ENCODE measurements at places on chromosomes 4 and X.

GRCh38 chr4:83569987-83570386 is 34.1 kb downstream of the GPAT3 start:
- DNase-seq = no peak

DNA sequence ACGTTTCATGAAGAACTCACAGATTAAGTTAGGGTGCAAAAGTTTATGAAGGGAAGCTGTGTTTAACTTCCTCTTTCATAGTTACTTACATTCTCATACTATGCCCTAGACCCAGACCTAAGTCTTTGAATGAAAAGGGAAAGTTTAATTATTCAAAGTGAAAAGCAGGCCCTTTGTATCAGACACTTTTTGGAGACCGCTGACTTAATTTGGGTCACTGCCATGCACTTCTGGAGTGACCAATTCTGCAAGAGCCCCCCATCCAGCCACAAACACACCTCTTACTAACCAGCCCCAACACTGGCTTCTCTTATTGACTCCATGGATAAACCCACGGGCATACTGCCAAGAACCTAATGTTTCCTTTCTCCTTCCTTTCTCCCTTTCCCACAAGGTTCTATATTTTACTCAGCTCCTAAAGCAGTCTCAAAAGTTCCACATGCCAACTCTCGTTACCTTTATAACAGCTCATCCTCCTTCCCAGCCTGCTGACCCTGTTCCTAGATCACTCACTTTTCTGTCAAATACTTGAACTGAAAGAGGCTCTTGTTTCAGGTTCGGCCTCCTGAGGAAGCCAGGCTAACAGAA is 34.5 kb downstream of the ABCE1 start:
- DNase-seq = no peak

- no peak for DNase-seq
Observed at GRCh38 chr4:181301735-181302710, 941.2 kb upstream of the TENM3 start.

DNA sequence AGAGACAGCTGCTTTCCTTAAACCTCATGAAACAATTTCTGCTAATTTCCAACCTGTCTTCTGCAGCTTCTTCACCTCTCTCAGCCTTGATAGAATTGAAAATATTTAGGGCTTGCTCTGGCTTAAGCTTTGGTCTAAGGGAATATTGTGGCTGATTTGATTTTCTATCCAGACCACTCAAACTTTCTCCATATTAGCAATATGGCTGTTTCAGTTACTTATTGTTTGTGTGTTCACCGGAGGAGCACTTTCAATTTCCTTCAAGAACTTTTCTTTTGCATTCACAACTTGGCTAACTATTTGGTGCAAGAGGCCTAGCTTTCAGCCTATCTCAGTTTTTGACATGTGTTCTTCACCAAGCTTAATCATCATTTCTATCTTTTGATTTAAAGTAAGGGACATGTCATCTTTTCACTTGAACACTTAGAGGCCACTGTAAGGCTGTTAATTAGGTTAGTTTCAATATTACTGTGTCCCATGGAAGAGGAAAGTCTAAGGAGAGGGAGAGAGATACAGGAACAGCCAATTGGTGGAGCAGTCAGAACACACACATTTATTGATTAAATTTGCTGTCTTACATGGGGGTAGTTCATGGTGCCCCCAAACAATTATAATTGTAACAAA is 213.2 kb downstream of the RASL11B start:
- DNase-seq = no peak

DNA sequence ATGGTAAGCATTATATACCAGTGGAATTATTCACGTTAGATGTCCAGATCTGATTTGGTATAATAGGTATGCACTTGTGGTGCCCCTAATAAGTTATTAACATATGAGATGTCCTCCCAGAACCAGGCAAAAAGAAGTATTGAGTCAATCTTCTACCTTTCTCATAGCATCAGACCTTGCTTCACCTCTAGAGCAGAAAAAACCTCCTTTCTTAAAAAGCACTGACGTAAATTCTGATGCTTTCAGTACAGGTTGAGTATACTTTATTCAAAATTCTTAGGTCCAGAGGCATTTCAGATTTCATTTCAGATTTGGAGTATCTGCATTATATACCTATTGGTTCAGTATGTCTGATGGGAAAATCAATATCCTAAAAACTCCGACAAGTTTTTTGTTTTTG is 22.4 kb downstream of the LEF1 start:
- DNase-seq = no peak

DNA sequence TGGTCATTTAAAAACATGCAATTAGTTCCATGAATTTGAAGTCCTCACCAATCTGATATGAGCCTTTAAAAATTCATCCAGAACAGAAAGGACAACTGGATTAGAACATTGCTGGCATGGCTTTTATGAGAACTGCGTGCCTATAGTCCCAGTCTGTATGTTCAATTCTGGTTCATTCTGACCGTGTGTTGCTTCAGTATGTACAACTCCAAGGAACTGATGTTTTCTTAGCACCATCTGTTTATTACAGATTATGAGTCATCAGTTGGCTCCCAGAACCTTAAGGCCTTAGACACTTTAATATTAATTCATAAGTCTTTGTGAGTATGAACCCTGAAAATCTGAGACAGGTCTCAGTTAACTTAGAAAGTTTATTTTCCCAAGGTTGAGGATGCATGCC is 115.0 kb downstream of the CEP44 start:
- no peak for DNase-seq

- no peak for DNase-seq
Observed at GRCh38 chrX:30895370-30895769, 6.3 kb upstream of the TAB3 start.

- DNase-seq = no peak
Observed at GRCh38 chrX:70332600-70332999, 42.7 kb downstream of the KIF4A start.

DNA sequence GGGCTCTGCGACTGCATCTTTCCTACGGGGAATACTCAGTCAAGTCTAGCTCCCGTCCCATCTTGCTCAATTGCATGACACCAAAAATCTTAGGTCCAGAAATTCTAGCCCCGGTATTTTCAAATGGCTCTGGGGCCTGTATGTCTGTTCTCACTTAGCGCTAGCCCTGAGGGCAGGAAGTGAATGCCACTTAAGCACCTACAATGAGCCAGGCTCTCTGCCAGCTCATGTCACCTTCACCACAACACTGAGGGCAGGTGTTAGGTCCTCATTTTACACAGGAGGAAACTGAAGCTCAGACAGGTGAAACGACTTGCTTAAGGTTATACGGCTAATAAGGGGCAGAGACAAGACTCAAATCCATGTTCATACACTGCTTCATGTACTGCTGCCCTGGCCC is 282.8 kb downstream of the PPP1R2C start:
- DNase-seq = no peak

GRCh38 chr4:156634612-156635011 is 337.0 kb downstream of the PDGFC start:
- DNase-seq = no peak

DNA sequence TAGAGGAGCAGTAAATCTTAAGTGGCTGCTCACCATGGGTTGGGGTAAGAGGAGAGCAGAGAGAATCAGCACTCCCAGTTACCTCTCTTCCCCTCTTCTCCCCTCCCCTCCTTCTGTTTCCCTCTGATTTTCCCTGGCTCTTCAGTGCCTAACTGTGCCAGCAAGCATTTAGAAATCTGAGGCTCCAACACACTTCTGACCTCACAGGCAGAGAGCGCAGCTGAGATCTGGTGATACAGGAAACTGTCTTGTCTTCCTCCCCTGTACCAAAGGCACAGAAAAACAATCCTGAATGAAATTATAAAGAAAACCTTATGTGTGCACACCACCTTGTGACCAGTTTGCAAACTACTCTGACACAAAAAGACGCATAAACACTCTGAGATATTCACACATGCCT is 82.4 kb upstream of the SMIM10 start:
- DNase-seq = no peak

GRCh38 chrX:30005813-30006212 is 209.6 kb upstream of the MAGEB2 start:
- no peak for DNase-seq

DNA sequence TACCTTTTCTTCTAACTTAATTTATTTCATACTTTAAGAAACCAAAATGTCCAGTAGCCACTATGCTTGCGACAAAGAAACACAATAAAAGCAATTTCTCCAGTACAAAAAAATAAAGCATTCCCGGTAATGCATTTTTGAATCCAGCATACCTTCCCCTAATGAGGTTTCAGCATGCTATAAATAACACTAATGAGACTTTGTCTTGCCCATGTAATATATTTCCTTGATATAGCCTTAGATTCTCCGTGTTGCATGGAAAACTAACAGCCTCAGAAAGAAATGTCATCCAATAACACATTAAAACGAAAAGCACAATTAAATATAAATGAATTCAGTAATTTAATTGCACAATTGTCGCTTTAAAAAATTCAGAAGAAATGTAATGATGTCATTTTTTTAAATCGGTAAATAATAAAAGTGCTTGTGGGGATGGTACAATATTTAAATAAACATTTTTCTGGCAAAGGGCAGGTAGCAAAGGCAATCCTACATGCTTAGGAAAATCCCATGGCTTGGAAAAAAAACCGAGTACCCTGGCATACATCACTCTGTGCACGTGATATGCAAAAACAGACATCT is 225.2 kb upstream of the PPARGC1A start:
- no peak for DNase-seq

- no peak for DNase-seq
Observed at GRCh38 chr4:83440899-83441298, 14.7 kb downstream of the HELQ start.

DNA sequence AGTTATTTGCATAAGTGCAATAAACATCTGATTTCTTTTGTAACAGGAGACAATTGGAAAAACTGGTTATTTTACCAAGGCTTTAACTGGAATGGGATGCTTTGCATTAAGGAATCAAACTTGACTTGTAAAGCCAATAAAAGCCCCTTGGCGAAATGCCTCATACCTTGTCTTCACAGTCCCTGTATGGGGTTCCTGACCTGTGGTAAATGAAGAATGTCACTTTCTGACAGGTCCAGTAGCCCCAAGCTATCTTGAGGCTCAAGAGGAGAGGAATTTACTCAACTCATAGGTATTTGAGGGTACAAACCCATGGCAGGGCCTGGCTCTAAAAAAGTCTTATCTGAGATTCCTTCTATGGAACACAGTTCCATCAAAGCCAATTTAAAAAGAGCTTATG is 78.0 kb downstream of the ACOX3 start:
- no peak for DNase-seq

- DNase-seq = no peak
Observed at GRCh38 chrX:72057331-72057730, 74.4 kb downstream of the RTL5 start.

DNA sequence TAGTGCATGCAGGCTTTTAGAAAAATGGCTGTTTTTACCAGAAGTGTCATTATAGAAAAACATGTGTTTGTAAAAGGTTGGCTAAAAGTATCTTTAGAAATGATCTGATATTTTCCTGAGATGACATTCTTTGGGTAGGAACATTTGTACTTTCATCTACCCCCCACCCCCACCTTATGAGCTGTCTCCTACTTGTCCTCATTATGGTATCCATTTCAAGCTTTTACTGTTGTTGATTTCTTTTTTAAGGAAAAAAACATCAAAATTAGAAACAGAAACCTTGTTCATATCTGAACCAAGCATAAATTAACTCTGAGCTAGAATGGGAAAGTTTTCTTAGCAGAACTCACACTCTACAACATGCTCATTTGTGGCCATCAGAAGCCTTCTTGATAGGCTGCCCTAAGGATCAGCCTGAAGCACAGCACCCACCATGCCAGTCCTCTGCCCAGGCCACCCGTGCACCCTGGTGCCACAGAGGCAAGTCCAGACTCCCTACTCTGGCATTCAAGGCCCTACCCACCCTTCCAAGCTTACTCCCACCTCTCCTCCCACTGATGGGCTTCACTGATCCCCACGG is 49.4 kb downstream of the NSG1 start:
- no peak for DNase-seq

GRCh38 chr4:113435893-113436292 is 325.6 kb downstream of the CAMK2D start:
- DNase-seq = no peak

DNA sequence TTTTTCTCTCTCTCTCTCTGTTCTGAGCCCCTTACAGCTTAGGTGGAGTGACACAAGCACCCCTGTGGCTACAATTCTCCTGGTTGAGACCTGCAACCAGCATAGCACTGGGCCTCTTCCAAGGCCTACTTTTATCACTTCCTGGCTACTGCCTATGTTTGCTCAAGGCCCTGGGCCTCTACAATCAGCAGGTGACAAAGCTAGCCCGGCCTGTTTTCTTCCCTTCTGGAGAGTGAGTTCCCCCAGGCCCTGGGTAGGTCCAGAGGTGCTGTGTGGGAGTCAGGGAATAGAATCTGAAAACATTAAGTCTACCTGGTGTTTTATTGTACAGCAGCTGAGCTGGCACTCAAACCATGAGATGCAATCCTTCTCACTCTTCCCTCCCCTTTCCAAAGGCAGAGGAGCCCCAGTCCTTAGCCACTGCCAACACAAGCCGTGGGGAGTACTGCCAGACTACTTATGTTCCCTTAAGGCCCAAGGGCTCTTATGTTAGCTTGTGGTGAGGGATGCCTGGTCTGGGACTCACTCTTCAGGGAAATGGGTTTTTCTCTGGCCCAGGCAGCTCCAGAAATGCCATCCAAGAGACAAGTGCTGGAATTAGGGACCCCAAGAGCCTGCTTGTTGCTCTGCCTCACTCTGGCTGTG is 23.8 kb upstream of the MAGEC3 start:
- DNase-seq = no peak

- no peak for DNase-seq
Observed at GRCh38 chr4:44771789-44772188, 45.4 kb upstream of the GNPDA2 start.

- no peak for DNase-seq
Observed at GRCh38 chr4:8564595-8564994, 15.6 kb upstream of the GPR78 start.

DNA sequence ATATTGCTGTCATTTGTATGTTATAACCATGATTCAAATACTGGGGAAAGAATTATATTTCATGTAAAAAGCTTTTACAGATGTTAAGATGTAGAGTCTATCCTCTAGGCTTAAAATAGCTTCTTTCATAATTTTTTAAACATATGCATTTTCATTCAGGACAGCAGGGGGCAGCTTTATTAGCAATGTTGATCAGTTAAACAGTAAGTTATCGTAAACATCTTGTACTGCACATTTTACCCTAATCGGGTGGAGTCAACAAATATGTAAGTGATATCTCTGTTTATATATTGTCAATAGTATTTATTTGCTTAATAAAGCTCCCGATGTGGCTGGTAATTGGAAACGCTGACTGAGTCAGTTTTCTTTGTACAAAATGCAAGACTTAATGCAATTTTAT is 142.5 kb upstream of the MED14 start:
- DNase-seq = no peak

- no peak for DNase-seq
Observed at GRCh38 chr4:8859550-8860095, 12.0 kb downstream of the HMX1 start.

DNA sequence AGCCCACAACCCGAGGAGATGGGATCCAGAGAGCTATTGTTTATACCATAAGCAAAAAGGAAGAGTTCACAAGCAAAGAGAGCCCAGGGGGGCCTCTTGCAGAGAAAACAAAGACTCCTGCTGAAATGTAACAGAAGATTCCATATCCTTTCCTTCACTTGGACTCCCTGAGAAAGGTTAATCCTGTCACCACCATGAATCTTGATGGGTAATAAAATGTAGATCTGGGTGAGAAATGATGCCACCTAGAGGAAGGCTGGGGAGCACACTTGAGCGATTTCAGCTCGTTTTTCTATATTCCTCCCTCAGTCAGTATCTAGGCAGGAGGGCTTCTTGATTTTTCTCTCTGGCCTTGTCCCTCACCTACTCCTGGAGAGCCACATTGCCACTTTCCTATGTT is 10.2 kb upstream of the KCNE5 start:
- no peak for DNase-seq

- no peak for DNase-seq
Observed at GRCh38 chr4:156559346-156559745, 412.3 kb downstream of the PDGFC start.

- DNase-seq = no peak
Observed at GRCh38 chr4:100782356-100782755, 264.5 kb upstream of the EMCN start.

Data from left forelimb (tissue), 1 donor.